ENCODE measurements at places on chromosomes 12 and 14.

DNA sequence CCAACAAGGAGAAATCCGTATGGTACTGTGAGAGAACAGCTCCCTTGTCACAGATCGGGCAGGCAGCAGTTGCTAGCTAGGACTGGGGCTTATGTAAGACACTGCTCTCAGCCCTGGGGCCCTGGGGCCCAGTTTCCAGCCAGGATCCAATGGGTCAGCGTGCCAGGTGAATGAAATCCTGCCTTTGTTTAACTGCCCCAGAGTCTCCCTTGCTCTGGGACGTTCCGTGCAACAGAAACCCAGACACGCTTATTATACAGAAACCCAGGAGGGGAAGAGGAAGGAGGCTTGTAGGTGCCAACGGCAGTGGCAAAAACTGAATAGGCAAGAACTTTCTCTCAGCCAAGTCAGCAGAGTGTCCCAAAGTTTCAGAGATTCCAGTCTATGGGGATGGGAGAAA lies 110.6 kb downstream of the DIO2 start:
- no peak for DNase-seq

DNA sequence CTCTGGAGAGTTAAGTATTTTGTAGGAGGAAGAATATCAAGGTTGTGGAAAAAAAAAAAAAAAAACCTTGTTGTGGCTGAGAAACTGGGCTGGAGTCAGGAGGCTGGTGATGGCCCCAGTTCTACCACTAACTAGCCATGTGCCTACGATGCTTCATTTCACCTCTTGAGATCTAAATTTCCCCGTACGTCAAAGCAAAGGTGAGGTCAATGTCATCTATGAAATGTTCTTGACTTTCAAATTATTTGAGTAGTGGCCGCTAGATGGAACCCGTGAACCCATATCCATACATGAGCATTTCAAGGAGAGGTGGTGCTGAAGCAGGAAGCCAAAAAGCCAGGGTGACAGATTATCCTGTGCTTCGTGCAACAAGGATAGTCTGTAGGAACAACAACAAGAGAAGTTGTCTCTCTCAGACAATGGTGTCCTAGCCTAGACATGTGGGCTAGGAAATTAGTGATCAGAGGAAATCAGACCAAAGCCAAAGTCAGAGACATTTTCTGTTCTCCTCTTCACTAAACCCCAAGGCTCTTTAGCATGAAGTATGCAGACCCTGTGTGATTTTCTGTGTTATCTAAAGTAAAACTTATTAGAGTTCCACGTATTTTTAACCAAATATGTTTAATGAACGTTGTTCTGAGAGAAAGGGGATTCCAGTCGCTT lies 95.5 kb upstream of the ETV6 start:
- peak; percentile 59 for DNase-seq

GRCh38 chr12:59834659-59835474 lies 239.0 kb downstream of the SLC16A7 start:
- peak; percentile 47 for DNase-seq

DNA sequence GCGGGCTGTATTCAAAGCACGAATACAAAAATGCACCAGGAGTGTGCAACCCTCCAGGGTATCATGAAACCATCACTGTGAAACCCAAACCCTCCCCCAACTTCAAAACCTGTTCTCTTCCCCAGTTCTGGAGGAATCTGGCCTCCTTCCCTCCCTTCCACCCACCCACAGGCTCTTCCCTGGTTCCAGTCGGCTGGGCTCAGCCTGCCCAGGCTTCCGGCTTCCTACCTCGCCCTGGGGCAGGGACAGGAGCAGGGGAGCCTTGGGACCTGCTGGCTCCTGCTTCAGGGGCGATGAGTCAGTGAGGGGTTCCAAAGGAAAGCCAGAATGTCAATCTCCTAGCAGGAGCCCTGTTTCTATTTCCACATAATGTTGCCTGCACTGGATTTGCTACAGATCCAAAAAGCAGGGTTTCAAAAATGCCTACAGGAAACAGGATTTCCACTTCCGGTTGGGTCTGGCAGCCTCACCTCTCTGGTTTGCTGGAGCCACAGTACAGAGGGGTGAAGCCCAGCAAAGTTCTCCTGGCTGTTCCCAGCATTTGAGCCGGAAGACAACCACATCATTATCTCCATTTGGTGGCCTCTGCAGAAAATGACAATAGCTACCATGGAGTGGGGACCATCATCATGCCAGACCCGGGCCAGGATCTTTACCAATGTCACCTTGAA lies 278.3 kb downstream of the DPF3 start:
- peak; percentile 47 for DNase-seq

DNA sequence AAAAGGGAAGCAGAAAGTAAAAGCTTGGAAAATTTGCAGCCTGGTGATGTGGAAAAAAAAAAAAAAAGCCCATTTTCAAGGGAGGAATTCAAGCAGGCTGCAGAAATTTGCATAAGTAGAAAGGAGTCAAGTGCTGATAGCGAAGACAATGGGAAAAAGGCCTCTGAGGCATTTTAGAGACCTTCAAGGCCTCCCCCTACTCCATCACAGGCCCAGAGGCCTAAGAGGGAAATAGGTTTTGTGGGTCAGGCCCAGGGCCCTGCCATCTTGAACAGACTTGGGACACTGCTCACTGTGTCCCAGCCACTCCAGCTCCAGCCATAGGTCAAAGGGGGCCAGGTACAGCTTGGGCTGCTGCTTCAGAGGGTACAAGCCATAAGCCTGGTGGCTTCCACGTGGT lies 13.8 kb upstream of the PRKD1 start:
- no peak for DNase-seq

- no peak for DNase-seq
These were observed 7.4 kb upstream of the OR10P1 start for GRCh38 chr12:55629058-55629841.

DNA sequence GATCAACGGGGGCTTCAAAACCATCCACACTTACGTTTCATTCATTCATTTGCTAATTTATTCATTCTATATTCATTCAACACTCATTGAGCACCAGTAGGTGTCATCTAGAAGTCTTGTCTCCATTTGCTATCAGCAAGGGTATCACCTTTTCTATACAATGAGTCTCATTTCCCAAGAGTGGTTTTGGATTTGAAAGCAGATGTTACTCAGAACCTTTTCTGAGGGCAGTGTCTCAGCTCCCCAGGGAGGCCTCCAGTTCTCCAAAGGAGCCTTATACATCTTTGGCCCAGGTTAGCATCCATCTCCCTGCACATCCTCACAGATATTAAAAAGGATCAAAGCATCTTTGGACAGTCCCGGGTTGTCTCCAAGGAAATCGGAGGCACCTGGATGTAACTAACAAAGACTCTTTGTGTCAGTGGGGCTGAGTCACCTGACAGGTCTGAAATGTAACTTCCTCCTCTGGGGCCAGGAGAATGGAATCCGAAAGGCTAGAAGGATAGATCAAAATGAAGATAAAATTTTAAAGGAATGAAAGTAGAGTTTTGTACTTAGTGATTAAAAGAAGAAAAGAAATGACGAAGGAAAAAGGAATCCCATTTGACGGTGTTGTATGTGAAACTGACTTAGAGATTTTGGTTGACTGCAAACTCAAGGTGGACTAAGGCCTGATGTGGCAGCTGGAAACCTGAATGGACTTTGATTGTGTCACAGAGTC lies 103.0 kb downstream of the VCPKMT start:
- DNase-seq, result no peak

- DNase-seq, result no peak
These were observed 3.2 kb upstream of the TDG start for GRCh38 chr12:103962493-103962892.

GRCh38 chr12:110717037-110717436 lies 25.7 kb downstream of the PPP1CC start:
- no peak for DNase-seq

DNA sequence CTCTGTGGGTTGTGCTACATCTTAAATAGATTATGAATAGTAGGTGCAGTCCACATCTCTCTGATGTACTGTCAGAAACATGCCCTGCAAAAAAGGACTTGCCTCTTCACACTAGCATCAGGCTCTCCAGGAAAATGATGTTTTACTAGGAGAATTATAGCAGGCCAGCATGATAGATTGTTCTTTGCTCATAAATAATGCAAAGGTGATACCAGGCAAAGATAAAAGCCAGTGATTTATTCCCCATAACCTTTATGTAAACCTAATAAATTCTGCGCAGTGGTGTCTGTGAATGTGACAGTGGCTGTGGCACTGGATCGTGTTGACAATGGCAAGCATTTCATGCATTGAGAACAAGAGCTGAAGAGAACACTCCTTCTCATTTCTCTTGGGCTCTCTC lies 646.5 kb upstream of the SEL1L start:
- no peak for DNase-seq

DNA sequence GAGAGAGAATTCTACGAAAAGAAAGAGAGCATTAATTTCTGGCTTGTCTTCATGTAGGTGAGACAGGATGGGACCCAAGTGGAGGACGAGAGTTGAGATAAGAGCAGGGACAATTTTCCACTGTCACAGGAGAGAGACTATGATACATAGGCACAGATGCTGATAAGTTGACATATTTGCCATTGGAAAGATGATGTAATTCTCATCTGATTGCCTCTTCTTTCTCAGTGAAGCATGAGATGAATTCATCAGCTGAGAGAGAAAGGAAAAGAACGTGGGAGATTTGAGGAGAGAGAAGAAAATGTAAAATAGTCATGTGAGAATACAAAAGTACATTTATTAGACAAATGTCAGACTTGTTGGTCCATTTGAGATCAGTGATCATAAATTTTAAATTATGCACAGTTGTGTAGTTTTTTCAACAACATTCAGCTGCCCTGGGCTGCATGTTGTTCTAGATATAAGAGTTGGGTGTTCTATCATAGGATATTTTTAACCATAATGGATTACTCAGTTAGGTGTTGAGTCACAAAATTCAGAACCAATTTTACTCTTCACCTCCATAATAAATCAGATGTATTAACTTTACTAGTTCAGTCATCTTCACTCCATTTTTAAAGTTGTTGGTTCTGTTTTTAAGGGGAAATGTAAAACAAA lies 222.9 kb downstream of the DPY19L2 start:
- DNase-seq, result no peak
